ENCODE measurements at places on chromosomes 2 and 18. TPM values are rescaled to one million over a fixed set of nuclear protein-coding genes. Genes with fewer than 3 reads are reported as not detected.

The ASTL gene
- not detected for total RNA-seq

The KHK gene
- total RNA-seq = 0.65 TPM

The POTEE gene
- not detected for total RNA-seq

The VPS4B gene
- 52.5 TPM for total RNA-seq

The CYRIA gene
- 25.9 TPM for total RNA-seq

The FLACC1 gene
- 2.9 TPM for total RNA-seq

The MAPRE2 gene
- 37.9 TPM for total RNA-seq

The PROM2 gene
- 0.32 TPM for total RNA-seq

The GRB14 gene
- total RNA-seq = 0.52 TPM

The MAP3K20 gene
- total RNA-seq = 49.7 TPM

The GKN1 gene
- total RNA-seq = 0.26 TPM

The SESTD1 gene
- total RNA-seq = 42.5 TPM

The SPIRE1 gene
- total RNA-seq = 50.7 TPM
